ENCODE measurements at places on chromosomes 4 and X. TPM values are rescaled to one million over a fixed set of nuclear protein-coding genes. Genes with fewer than 3 reads are reported as not detected.

- no peak for DNase-seq
Measured at GRCh38 chr4:39587881-39588280, 50.8 kb downstream of the SMIM14 start.

GRCh38 chr4:73007526-73008100, 61.9 kb downstream of the COX18 start:
- DNase-seq = no peak

DNA sequence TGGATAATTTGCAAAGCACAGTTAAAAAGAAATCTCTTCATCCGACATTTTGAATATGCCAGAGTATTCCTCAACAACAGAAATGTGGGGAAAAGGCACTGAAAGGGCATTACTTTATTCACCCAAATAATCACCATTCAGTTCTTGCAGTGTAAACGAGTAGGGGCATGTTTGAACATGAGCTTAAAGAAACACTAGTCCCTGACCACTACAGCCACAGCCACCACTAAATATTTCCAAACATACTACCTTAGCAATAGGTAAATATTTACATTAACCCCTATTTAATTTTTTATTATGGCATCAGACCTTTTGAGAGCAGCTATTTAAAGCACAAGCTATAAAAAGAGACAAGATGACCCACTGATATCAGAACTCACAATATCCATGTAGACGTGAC, 27.6 kb downstream of the MCF2 start:
- DNase-seq = no peak

DNA sequence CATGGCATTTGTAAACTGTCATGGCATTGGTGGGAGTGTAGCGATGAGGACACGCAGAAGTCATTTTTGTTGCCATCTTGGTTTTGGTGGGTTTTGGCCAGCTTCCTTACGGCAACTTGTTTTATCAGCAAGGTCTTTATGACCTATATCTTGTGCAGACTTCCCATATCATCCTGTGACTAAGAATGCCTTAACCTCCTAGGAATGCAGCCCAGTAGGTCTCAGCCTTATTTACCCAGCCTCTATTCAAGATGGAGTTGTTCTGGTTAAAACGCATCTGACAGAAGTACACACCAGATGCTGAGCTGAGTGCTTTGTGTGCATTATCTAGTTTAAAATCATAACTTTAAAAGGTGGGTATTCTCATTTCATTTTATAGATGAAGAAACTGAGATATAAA, 268.8 kb upstream of the GALNT7 start:
- DNase-seq = no peak

GRCh38 chr4:157265281-157265680, 44.8 kb downstream of the GRIA2 start:
- no peak for DNase-seq

DNA sequence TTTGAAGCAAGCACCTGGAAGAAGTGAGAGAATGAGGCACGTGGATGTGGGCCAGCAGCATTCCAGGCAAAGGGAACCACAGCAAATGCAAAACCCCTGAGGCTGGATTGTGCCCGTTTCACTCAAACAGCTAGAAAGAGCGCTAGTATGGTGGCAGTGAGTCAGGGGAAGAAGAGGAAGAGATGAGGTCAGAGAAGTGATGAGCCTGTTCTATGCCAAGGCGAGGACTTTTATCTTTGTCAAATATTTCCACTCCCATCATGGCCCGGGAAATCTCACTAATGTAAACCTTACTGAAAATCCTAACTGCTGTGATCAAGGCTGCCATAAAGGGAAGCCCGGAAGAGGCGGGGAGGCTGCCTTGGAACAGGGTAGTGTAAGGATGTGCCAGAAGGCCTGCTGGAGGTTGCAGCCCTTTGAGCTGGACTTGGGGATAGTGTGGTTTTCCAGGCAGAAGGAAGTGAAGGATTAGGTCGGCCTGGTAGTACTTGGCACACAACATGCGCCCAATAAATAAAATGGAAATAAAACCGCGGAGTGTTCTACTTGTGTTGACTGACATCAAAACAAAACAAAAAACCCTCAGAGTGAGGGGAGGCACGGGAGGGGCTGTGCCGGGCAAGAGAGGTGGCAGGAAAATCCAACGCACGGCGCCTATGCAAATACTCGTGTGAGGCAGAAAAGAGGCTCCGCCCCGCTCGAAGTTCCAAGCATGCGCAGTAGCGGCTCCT, 1.2 kb upstream of the CDK16 start:
- no peak for DNase-seq

- DNase-seq = no peak
Measured at GRCh38 chr4:35970366-35970960, 273.9 kb downstream of the ARAP2 start.

GRCh38 chr4:108867476-108867875, 104.6 kb upstream of the ETNPPL start:
- DNase-seq = no peak

- DNase-seq = no peak
Measured at GRCh38 chr4:173934933-173935620, 348.4 kb downstream of the FBXO8 start.

GRCh38 chr4:100422894-100423293, 94.9 kb downstream of the EMCN start:
- DNase-seq = no peak

DNA sequence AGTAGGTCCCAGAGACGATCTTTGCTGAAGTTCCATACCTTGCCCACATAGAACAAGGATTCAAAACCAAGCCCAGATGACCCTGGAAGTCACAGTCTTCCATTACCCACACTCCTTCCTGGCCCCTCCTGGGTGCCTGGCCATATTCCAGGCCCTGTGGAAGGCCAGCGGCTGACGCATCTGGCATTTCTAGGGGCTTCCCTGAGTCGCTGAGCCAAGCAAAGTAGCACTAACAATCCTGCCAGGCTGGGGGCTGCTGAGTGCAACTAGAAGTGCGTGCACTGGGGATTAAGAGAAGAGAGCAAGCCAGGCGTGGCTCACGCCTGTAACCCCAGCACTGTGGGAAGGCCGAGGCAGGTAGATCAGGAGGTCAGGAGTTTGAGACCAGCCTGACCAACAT, 175.2 kb upstream of the CPEB2 start:
- DNase-seq = no peak

GRCh38 chr4:987624-988513, 1.0 kb downstream of the IDUA start:
- DNase-seq = no peak

GRCh38 chr4:73874386-73874785, 5.2 kb downstream of the CXCL1 start:
- no peak for DNase-seq

- no peak for DNase-seq
Measured at GRCh38 chr4:64883087-64883807, 474.0 kb upstream of the TECRL start.

Gene SSX1
- total RNA-seq = not detected

Gene LRAT
- total RNA-seq = 0.32 TPM

Gene PHKA1
- total RNA-seq = 4.6 TPM

Gene HMX1
- not detected for total RNA-seq

Gene CLDN34
- total RNA-seq = not detected

Gene SLC6A14
- 0.55 TPM for total RNA-seq

Measured in transverse colon (tissue), 4 donors.